Fibroblast of lung (primary cell): ENCODE measurements at places on chromosomes 16 and 17.

- H3K4me3 ChIP-seq, result no peak within 1 kb of the TSS
- H3K27ac ChIP-seq, result no peak within 1 kb of the TSS
- no peaks in the 10 kb centered on the region for H3K4me1 ChIP-seq
- no peaks in the 10 kb centered on the region for H3K36me3 ChIP-seq
- no peak for DNase-seq
- H3K27me3 ChIP-seq, result peaks cover 20% of the 10 kb centered on the region
Measured at GRCh38 chr16:22161999-22162655, at the start of gene SDR42E2. Gene SDR42E2, plus strand, starts transcription at chr16:22162506. Its CDS starts 3,077 bp downstream, at chr16:22165583.

DNA sequence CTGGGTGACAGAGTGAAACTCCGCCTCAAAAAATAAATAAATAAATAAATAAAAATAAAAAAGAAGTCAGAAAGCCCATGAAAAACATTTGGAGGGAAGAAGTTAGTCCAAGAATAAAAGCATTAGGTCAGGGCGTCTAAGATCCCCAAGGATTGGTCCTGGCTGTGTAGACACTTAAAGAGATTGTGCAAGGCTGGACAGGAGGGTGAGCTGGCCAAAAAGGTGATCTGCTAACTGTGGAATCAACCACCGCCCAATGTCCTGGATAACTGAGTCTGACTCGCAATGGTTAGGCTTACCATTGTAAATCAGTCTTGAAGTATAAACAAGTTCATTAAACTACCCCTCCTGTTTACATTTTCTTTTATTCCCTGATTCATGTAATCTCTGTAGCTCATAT, 8.8 kb upstream of the ABCA8 start:
- H3K27me3 ChIP-seq, result no peaks in the 10 kb centered on the region
- no peak overlapping the region for H3K4me3 ChIP-seq
- no peaks in the 10 kb centered on the region for H3K4me1 ChIP-seq
- H3K27ac ChIP-seq, result no peak overlapping the region
- no peaks in the 10 kb centered on the region for H3K36me3 ChIP-seq

DNA sequence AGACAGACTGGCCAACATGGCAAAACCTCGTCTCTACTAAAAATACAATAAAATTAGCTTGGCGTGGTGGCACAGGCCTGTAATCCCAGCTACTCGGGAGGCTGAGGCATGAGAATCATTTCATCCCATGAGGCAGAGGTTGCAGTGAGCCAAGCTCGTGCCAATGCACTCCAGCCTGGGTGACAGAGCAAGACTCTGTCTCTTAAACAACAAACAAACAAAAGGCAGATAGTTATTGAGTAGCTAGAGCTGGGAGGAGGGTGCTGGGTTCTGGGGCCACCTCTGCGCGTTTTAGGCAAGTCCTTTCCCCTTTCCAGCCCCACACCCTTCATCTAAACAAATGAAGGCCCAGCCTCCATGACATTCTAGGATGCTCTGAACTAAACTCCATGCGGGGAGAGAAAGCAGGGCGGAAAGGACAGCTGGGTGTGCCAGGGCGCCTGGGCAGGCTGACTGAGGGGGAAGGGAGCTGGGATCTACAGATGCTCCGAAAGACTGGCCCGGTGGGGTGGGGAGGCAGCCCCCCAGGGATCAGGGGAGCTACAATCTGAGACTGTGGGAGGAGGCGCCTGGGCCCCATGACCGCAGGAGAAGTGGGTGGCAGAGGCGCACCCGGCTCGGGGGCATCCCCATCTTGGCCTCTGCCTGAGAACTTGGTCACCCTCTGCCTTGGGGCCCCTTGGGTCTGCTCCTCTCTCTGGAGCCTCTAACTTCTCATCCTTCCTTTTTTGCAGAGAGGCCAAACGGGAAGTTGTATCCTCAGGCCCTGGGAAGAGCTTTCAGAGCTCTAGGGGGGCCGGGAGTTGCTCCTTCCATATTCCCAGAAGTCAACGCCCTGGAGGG, 910 bp downstream of the ITGAL start:
- no peak overlapping the region for H3K27ac ChIP-seq
- H3K4me3 ChIP-seq, result no peak overlapping the region
- DNase-seq, result no peak
- H3K36me3 ChIP-seq, result no peaks in the 10 kb centered on the region
- no peaks in the 10 kb centered on the region for H3K4me1 ChIP-seq

GRCh38 chr17:44915321-44915726, at the start of gene GFAP:
Gene GFAP, minus strand, starts transcription at chr17:44915500. Its CDS starts 14 bp downstream, at chr17:44915486.
- H3K36me3 ChIP-seq, result no peaks in the 10 kb centered on the region
- no peak within 1 kb of the TSS for H3K27ac ChIP-seq
- no peaks in the 10 kb centered on the region for H3K4me1 ChIP-seq
- peaks cover 7% of the 10 kb centered on the region for H3K27me3 ChIP-seq

- no peak overlapping the region for H3K4me3 ChIP-seq
- DNase-seq, result no peak
- no peak overlapping the region for H3K27ac ChIP-seq
- H3K36me3 ChIP-seq, result no peaks in the 10 kb centered on the region
- no peaks in the 10 kb centered on the region for H3K27me3 ChIP-seq
Measured at GRCh38 chr16:75702242-75702641, 981 bp upstream of the DUXB start.

DNA sequence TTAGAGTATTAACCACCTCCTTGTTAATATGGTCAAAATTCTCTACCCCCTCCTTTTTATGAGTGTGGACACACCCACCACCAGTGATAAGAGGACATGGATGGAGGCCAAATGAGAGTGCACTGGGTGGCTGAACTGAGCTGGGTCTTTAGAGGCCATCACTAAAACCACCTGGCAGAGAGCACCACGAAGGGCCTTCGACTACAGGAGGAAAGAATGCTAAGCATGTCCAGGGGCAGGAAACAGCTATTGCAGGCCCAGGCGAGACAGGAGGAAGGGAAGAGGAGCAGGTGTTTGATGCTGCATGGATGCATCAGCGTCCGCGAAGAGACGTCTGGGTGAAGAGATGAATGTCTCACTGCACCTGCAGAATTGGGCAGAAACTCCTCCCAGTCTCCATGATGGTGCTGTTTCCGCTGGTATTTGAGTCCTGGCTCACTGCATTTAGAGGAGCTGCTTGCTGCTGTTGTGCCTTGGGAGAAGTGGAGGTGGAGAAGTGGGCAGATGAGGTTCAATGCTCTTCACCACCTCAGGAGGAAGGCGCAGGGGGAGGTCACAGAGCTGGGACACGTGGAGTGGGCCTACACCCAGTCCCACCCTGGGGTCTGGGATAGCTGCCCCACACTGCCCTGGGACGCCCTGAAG, 33.2 kb downstream of the SPHK1 start:
- peaks cover 7% of the 10 kb centered on the region for H3K4me1 ChIP-seq
- no peak for DNase-seq

DNA sequence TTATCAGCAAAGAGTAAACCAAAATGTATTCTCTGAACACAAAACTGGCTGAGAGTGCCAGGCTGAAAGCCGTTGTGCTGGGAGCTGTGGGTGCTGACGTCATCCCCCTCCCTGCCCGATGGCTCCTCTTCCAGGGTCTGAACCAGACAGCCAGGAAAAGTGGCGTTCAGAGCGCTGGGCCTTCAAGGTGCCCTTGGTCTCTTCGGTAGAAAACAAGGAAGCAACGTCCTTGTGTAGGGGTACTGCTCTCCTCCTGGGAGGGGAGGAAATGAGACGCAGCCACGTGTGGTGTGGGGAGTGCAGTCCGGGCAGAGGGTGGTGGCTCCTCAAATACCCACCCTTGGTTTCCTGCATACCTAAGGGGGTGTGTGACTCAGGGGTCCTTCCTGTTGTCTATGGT, 394.7 kb downstream of the SEC14L1 start:
- no peak overlapping the region for H3K27ac ChIP-seq
- H3K27me3 ChIP-seq, result no peaks in the 10 kb centered on the region
- no peaks in the 10 kb centered on the region for H3K36me3 ChIP-seq
- no peak overlapping the region for H3K4me3 ChIP-seq
- no peak for DNase-seq

GRCh38 chr16:56610017-56610608, 1.7 kb downstream of the MT2A start:
- H3K4me3 ChIP-seq, result peak overlapping the region; percentile 85
- peaks cover 48% of the 10 kb centered on the region for H3K4me1 ChIP-seq
- peak; percentile 96 for DNase-seq
- peak overlapping the region; percentile 99 for H3K27ac ChIP-seq
- no peaks in the 10 kb centered on the region for H3K27me3 ChIP-seq

DNA sequence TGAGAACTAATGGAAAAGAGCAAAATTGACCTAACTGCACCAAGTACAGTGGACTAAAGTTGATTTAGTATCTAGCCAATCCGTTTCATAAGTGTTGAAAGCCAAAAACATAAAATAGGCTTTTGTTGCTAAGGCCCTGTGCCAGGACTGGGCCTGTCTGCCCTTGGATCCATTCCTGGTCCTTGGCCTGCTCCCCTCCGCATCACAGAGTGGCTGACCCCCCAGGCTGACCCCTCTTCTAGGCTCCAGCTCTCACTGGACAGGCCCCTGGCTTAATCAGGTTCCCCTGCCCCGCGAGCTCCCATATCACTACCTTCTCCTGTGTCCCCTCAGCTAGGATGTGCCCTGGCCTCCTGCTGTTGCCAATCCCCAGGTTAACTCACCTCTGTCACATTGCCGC, 313.6 kb upstream of the MYOCD start:
- no peaks in the 10 kb centered on the region for H3K4me1 ChIP-seq
- no peak overlapping the region for H3K4me3 ChIP-seq
- no peaks in the 10 kb centered on the region for H3K36me3 ChIP-seq
- H3K27ac ChIP-seq, result no peak overlapping the region
- DNase-seq, result no peak
- no peaks in the 10 kb centered on the region for H3K27me3 ChIP-seq

GRCh38 chr17:1673041-1673785, 11.5 kb downstream of the PRPF8 start:
- no peak overlapping the region for H3K4me3 ChIP-seq
- no peak overlapping the region for H3K27ac ChIP-seq

- H3K27ac ChIP-seq, result no peak overlapping the region
- peaks cover 4% of the 10 kb centered on the region for H3K27me3 ChIP-seq
- H3K4me3 ChIP-seq, result no peak overlapping the region
- no peaks in the 10 kb centered on the region for H3K4me1 ChIP-seq
- no peaks in the 10 kb centered on the region for H3K36me3 ChIP-seq
Measured at GRCh38 chr16:84390131-84390785, 21.9 kb downstream of the ATP2C2 start.

DNA sequence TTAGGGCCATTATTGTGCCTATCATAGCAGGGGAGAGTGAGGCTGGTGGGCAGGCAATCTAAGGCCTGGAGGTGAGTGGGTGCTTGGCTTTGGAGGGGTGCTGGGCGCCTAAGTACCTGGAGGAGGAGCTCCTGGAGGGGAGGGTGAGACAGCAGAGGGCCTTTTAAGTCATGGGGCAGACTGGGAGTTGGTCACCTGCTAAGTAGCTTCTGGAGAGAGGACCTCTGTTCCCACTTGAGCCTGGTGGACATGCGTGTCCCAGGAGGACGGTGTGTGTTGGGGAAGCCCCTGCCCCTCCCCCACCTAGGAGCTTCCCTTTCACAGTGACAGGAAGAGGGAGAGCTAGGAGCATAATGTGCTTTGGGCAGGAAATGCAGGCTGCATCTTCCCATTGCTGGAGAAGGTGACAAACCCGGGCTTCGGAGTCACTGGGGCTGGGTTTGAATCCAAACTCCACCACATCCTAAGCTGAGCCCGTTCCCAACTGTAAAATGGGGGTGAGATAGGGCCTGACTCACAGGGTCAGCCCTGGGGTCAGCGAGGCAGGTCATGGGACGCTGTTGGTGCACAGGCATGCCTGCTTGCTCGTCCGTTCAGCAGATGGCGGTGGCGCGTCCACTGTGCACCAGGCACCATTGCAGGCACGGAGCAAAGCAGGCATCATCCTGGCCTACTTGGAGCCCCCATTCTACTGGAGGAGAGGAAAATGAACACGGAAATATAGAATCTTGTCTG, 37.9 kb downstream of the CMIP start:
- H3K27ac ChIP-seq, result no peak overlapping the region
- H3K27me3 ChIP-seq, result no peaks in the 10 kb centered on the region
- no peaks in the 10 kb centered on the region for H3K36me3 ChIP-seq
- H3K4me1 ChIP-seq, result peaks cover 17% of the 10 kb centered on the region
- no peak overlapping the region for H3K4me3 ChIP-seq

GRCh38 chr17:69012895-69013805, 47.6 kb downstream of the ABCA9 start:
- H3K27ac ChIP-seq, result no peak overlapping the region
- DNase-seq, result peak; percentile 83
- no peaks in the 10 kb centered on the region for H3K36me3 ChIP-seq
- no peak overlapping the region for H3K4me3 ChIP-seq
- H3K4me1 ChIP-seq, result no peaks in the 10 kb centered on the region

GRCh38 chr17:29069526-29070041, 26.6 kb downstream of the PIPOX start:
- no peaks in the 10 kb centered on the region for H3K4me1 ChIP-seq
- no peak overlapping the region for H3K4me3 ChIP-seq
- no peaks in the 10 kb centered on the region for H3K36me3 ChIP-seq
- no peak for DNase-seq
- no peak overlapping the region for H3K27ac ChIP-seq

- H3K36me3 ChIP-seq, result no peaks in the 10 kb centered on the region
- peaks cover 29% of the 10 kb centered on the region for H3K4me1 ChIP-seq
- H3K27ac ChIP-seq, result peak overlapping the region; percentile 86
Measured at GRCh38 chr17:40341808-40342503, 22.6 kb downstream of the GJD3 start.

DNA sequence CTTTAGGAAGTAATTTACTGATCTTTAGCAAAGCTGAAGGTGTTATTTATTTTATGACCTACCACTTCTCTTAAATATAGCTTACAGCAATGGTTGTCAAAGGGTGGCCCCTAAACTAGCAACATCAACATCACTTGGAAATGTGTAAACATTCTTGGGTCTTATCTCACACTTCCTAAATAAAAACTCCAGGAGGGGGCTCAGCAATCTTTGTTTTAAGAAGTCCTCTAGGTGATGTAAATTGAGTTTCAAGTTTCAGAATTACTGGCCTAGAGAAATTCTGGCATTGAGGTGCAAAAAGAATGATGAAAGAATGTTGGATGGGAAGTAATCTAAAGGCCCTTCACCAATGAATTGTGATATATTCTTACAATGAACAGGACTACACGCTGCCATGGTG, 142.3 kb downstream of the HS3ST4 start:
- no peak overlapping the region for H3K27ac ChIP-seq
- no peak for DNase-seq
- no peak overlapping the region for H3K4me3 ChIP-seq
- no peaks in the 10 kb centered on the region for H3K4me1 ChIP-seq
- no peaks in the 10 kb centered on the region for H3K36me3 ChIP-seq

DNA sequence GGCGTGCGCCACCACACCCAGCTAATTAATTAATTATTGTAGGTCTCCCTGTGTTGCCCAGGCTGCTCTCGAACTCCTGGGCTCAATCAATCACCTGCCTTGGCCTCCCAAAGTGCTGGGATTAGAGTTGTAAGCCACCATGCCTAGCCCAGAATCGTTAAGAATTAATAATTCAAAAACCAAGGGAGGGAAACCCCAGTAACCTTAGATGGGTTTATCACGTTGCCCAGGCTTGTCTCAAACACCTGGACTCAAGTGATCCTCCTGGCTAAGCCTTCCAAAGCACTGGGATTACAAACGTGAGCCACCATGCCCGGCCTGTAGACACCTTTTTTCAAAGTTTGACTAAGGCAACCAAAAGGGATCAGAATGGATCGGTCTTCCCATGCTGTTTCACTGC, 21.6 kb downstream of the CD300LF start:
- no peaks in the 10 kb centered on the region for H3K36me3 ChIP-seq
- no peak overlapping the region for H3K4me3 ChIP-seq
- DNase-seq, result no peak
- no peak overlapping the region for H3K27ac ChIP-seq
- H3K4me1 ChIP-seq, result no peaks in the 10 kb centered on the region
- H3K27me3 ChIP-seq, result no peaks in the 10 kb centered on the region
